ENCODE measurements at places on chromosomes 4 and X. TPM values are rescaled to one million over a fixed set of nuclear protein-coding genes. Genes with fewer than 3 reads are reported as not detected.
A peak's percentile ranks its signal among the peaks of the same experiment; 100 is the strongest.

TAF7L gene
- not detected for total RNA-seq

TNIP3 gene
- total RNA-seq = 4.2 TPM

KLF3 gene
- 44.2 TPM for total RNA-seq

MAOB gene
- total RNA-seq = 13.6 TPM

F8A2 gene
- 2.5 TPM for total RNA-seq

GRCh38 chrX:40108162-40108958, 10.6 kb upstream of the BCOR start:
- H3K27ac ChIP-seq = peak overlapping the region; percentile 91
- H3K4me3 ChIP-seq = peak overlapping the region; percentile 61
- H3K4me1 ChIP-seq = peaks cover 24% of the 10 kb centered on the region
- DNase-seq = peak; percentile 87
- H3K27me3 ChIP-seq = no peaks in the 10 kb centered on the region
- H3K36me3 ChIP-seq = no peaks in the 10 kb centered on the region

DNA sequence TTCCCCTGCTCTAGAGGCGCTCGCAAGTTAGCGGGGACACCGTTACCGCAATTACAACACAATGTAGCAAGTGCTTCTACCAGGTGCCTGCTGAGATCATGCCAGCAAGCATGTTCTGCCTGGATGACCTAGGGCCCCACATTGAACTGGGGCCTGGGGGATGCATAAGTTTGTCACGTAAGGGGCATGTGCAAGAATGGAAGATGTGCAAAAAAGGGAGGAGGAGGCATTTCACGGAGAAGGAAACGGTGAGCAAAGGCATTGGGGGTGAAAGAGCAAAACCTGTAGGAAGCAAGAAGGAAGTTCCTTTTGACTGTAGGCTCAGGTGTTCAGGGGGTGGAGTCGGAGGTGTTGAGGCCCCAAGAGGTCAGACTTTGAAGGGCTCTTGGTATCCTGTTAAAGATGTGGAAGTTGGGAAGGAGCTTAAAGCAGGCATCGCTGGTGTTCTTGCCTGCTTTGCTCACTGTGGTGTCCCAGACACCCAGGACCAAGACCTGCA, 602 bp upstream of the SCARB2 start:
- DNase-seq = peak; percentile 63
- peaks cover 52% of the 10 kb centered on the region for H3K4me1 ChIP-seq
- H3K36me3 ChIP-seq = no peaks in the 10 kb centered on the region
- no peaks in the 10 kb centered on the region for H3K27me3 ChIP-seq

DNA sequence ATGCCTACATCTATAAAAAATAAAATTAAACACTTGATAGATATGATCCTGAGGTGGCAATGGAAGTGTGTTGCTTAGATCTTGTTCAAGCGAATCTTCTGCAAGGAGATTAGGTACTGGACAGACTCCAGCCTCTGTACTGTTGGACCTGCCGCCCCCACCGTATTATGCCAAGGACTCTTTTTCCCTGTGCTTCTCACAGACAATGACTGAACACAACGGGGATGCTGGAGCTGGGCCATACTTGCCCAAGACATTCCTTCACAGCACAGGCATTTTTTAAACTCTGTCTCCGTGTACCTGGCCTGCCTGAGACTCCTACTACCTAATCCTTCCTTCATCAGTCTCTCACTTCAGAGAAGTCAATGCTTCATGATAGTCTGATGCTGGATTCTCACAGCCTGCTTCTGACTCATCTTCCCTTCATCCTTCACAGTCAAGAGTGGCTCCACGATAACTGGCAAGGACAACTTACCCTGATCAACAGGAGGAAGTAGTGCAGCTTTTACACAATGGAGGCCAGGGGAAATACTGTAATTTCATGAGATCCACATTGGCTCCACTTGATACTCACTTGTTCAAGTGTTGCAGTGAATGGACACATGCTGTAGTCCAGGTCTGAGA, 754.6 kb upstream of the AGA start:
- no peak overlapping the region for H3K27ac ChIP-seq
- DNase-seq = no peak
- no peaks in the 10 kb centered on the region for H3K4me1 ChIP-seq
- H3K4me3 ChIP-seq = no peak overlapping the region
- no peaks in the 10 kb centered on the region for H3K27me3 ChIP-seq

GRCh38 chrX:77484045-77484444, 36.9 kb downstream of the FGF16 start:
- no peak overlapping the region for H3K27ac ChIP-seq
- DNase-seq = no peak
- no peak overlapping the region for H3K4me3 ChIP-seq
- no peaks in the 10 kb centered on the region for H3K36me3 ChIP-seq

- H3K27me3 ChIP-seq = no peaks in the 10 kb centered on the region
- H3K36me3 ChIP-seq = no peaks in the 10 kb centered on the region
- H3K4me3 ChIP-seq = no peak overlapping the region
- no peaks in the 10 kb centered on the region for H3K4me1 ChIP-seq
Observed at GRCh38 chr4:110055158-110055768, 142.6 kb downstream of the EGF start.

DNA sequence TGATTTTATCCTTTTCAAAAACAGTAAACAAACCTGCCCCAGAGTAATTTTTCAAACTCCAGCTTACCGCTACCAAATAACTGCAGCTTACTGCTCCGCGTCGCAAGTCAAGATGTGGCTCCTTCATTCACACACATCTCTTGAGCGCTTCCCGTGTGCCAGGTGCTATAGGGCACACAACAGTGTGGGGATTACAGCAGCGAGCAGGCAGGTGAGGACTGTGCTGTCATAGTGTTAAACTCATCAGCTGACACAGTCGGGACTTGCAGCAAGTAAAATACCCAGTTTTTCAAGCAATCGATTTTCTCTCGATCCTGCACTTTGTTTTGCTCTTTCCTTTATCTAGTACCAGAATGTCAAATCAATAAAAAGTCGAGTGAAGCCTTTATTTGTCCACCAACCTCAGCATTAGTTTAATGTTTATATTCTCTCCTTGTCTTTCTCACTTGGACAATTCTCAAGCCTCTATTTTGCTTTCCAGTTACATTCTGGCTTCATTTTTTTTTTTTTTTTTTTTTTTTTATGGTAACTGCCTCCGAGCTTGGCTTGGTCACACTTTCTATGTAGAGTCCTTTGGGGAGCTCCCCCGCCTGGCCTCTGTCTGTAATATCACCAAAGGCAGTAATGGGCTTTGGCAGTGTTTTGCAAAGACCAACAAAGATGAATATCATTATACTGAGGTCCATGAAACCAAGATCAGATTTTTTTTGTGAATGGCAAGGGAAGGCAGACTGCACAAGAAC, 8.3 kb upstream of the ASB5 start:
- H3K27me3 ChIP-seq = no peaks in the 10 kb centered on the region
- H3K4me1 ChIP-seq = no peaks in the 10 kb centered on the region
- no peak for DNase-seq
- H3K36me3 ChIP-seq = no peaks in the 10 kb centered on the region
- H3K27ac ChIP-seq = no peak overlapping the region

DNA sequence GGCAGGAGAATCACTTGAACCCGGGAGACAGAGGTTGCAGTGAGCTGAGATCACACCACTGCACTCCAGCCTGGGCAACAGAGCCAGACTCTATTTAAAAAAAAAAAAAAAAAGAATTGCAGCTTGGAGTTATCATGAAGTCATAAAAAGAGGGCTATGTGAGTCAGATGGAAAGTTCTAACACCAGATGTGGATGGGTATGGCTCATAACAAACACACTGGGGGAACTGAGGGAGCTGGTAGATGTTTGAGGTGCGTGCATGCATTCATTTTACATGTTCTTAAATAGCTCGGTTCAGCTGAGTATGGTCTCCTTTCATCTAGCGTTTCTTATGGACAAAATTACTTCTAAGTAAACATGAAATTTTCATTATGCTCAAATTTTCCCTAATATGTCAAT, 11.7 kb downstream of the TRMT2B start:
- no peak for DNase-seq
- no peaks in the 10 kb centered on the region for H3K27me3 ChIP-seq
- peaks cover 12% of the 10 kb centered on the region for H3K36me3 ChIP-seq
- H3K27ac ChIP-seq = no peak overlapping the region
- H3K4me1 ChIP-seq = no peaks in the 10 kb centered on the region
- no peak overlapping the region for H3K4me3 ChIP-seq

- H3K4me1 ChIP-seq = no peaks in the 10 kb centered on the region
- no peak overlapping the region for H3K4me3 ChIP-seq
- no peak overlapping the region for H3K27ac ChIP-seq
- no peak for DNase-seq
- no peaks in the 10 kb centered on the region for H3K36me3 ChIP-seq
Observed at GRCh38 chr4:10706236-10706635, 21.7 kb upstream of the CLNK start.

- no peak overlapping the region for H3K27ac ChIP-seq
- H3K4me3 ChIP-seq = no peak overlapping the region
- no peak for DNase-seq
Observed at GRCh38 chr4:53235547-53235946, 130.3 kb downstream of the SCFD2 start.

DNA sequence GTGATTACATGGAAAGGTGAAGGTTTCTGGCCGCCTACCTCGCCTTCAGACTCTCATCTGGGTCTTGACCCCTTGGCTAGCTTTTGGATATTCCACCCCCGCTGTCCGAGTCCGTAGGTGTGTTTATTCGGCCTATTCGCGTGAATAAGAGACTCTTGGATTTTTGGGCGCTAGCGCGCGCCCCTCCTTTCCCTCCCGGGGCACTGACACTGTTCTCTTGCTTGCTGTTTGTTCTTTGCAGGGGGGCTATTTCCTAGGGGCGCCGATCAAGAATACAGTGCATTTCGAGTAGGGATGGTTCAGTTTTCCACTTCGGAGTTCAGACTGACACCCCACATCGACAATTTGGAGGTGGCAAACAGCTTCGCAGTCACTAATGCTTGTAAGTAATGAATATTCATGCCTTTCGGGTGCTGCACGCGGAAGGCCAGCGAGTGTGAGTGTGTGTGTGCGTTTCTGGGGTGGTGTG, 932 bp downstream of the GRIA2 start:
- no peak for DNase-seq
- no peak overlapping the region for H3K27ac ChIP-seq

DNA sequence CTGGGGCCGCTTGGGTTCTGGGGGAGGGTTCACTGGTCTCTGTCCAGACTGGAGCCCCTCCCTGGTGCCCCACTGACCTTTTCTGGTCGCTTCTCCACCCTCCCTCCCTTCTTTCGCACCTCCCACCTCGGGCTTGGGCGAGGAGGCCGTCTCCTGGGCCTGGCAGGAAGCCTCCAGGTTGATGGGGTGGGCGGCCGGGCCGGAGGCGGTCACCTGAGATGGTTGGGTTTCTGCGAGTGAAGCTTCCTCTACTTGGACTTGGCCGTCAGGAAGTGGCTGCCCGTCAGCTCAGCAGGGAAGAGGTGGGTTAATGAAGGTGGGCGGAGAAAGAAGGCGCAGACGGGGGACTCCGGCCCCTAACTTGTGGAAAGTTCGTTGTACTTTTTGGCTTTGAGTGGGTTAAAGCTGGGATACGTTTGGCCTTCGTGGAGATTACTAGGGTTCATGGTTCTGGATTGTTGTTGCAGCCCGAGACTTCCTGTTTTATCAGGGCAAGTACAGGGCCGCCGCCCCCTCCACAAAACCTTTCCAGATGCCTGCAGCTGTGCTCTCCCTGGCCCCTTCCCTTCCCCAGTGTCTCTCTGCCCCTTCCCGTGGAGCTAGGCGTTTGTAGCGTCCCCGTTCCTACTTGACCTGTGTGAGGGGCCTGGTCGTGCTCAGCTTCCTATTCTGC, 1.2 kb downstream of the AKAP17A start:
- DNase-seq = no peak
- peak overlapping the region; percentile 96 for H3K27ac ChIP-seq
- no peaks in the 10 kb centered on the region for H3K27me3 ChIP-seq
- H3K36me3 ChIP-seq = peaks cover 33% of the 10 kb centered on the region
- peak overlapping the region; percentile 99 for H3K4me3 ChIP-seq

DNA sequence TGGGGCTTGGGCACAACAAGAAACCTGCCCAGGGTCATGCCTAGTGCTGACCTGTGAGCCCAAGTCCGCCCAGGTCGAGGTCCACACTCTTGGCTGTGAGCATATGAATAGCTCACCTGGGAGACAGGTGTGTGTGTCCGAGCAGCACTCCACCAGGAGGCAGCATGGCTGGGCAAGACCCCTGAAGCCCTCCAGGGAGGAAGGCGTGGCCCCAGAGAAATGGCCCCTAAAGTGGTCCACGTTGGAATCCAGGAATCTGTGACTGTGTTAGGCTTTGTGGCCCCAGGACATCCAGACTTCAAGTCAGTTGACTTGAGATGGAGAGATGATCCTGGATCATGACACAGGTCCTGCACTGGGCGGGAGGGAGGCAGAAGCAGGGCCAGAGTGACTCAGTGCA, 138.8 kb downstream of the CPZ start:
- no peaks in the 10 kb centered on the region for H3K4me1 ChIP-seq
- no peaks in the 10 kb centered on the region for H3K36me3 ChIP-seq
- no peak overlapping the region for H3K4me3 ChIP-seq

DNA sequence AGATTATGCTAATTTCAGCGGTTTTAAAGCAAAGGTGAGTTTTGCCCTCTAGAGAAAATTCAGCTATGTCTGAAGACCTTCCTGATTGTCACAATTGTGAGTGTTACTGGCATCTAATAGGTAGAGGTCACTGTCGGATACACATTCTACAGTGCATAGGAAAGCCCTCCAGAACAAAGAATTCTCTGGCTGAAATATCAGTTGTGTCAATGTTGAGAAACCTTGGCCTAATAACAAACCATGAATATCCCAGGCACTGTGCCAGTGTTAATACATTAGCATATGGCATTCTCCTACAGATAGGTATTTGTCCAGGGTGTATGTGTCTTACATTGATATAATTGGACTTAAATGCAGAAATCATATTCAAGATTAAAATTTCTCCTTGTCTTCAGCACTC, 294.3 kb downstream of the FSTL5 start:
- DNase-seq = no peak
- no peaks in the 10 kb centered on the region for H3K36me3 ChIP-seq
- H3K4me3 ChIP-seq = no peak overlapping the region
- no peak overlapping the region for H3K27ac ChIP-seq
